ENCODE measurements at places on chromosomes 12 and 14.

- DNase-seq = no peak
Measured at GRCh38 chr14:92755495-92755894, 7.1 kb upstream of the LGMN start.

DNA sequence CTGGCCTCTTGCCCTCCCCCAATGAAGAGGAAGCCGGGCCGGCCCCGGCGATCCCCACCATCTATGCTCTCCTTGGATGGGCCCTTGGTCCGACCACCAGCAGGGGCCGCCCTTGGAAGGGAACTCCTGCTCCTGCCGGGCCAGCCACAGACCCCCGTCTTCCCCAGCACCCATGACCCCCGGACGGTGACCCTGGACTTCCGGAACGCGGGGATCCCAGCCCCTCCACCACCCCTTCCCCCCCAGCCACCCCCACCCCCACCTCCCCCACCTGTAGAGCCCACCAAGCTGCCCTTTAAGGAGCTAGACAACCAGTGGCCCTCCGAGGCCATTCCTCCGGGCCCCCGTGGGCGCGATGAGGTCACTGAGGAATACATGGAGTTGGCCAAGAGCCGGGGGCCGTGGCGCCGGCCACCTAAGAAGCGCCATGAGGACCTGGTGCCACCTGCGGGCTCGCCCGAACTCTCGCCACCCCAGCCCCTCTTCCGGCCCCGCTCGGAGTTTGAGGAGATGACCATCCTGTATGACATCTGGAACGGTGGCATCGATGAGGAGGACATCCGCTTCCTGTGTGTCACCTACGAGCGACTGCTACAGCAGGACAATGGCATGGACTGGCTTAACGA lies 19.4 kb downstream of the SETD1B start:
- no peak for DNase-seq

- DNase-seq = no peak
Measured at GRCh38 chr12:44331269-44331668, 495.4 kb downstream of the TMEM117 start.

DNA sequence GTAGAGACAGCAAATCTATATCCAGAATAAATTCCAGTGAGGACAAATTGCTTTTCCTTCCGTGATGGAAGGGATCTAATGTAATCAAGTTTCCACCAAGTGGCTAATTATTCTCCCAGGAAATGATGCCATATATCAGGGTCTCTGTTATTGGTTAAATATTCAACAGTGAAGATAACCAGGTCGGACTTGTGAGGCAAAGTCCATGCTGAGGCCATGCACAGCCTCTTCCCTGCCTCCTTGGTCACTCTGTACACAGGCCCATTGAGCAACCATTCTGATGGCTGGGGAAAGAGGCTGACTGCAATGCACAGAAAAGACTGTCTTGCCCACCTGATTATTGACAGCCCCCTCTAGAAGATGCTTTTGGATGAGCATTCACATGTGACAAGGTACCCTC lies 90.1 kb downstream of the TNFAIP2 start:
- no peak for DNase-seq

GRCh38 chr14:79652513-79653307 lies 558.6 kb downstream of the DIO2 start:
- no peak for DNase-seq

- DNase-seq = no peak
Measured at GRCh38 chr14:103581206-103581605, 18.4 kb downstream of the COA8 start.

All from nucleus accumbens (tissue), 56 donors.